ENCODE measurements at places on chromosomes 4 and X.

DNA sequence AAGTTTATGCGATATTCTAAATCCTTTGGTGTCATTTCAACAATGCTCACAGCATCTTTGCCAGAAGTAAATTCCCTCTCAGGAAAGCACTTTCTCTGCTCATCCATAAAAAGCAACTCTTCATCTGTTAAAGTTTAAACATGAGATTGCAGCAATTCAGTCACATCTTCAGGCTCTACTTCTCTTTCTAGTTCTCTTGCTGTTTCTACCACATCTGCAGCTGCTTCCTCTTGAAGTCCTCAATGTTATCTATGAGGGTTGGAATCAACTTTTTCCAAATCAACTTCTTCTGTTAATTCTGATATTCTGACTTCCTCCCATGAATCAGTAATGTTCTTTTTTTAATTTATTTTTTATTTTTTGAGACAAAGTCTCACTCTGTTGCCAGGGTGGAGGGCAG lies 100.9 kb downstream of the LCORL start:
- DNase-seq, result no peak

- DNase-seq, result no peak
Measured at GRCh38 chrX:149568701-149569296, 18.5 kb downstream of the MAGEA9B start.

GRCh38 chrX:66074920-66075879 lies 35.3 kb upstream of the VSIG4 start:
- peak; percentile 5 for DNase-seq

DNA sequence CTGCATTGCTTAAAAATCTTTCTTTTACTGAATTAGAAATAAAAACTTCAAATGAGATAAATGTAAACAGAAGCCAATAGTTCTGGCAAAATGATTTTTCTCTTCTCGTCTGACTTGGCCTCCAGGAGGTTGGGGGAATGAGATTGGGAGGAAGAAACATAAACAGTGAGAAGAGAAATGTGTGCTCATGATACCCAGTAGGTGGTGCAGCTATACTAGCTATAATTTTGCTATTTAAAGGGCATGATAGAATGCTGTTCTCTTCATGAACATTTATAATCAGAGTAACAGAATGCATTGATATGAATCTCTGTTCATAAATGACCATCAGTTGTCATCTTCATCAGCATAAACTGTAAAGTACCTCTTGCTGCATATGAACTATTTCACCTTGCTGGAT lies 85.5 kb downstream of the TACR3 start:
- no peak for DNase-seq

DNA sequence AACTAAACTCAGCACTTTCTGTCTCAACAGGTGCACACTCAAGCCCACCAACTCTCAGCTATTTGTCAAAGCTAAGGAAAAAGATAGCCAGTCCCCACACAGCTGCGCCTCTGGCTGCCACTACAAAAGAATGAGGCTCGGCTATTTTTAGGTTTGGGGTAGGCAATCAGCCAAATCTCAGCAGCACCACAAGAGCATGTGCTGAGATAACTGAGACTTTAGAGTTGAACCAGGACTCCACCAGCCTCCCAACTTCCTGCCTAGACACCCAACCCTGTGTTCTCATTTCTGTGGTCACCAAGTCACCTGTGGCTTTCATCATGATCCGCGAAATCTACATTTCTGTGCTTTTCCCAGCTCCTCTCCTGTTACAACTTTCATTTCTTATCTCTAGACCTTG lies 28.0 kb downstream of the DMD start:
- peak; percentile 18 for DNase-seq

- no peak for DNase-seq
Measured at GRCh38 chr4:186024637-186025407, 44.1 kb upstream of the TLR3 start.

DNA sequence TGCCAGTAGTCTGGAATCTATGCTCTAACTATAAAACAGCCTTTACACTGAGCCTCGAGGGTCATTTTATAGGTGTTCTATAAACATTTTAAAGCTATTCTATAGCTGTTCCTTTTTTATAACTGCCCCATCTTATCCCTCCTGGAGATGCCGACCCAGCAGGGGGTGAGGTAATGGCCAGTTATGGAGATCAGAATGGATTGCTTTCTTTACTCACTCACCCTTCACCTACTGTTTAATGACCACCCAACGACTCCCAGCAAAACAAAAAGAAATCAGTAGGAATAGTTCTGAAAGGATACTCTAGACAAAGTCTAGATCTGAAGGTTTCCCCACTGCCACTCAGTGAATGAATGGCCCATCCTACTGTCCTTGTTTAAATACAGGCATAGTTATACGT lies 1113.1 kb downstream of the FAT4 start:
- DNase-seq, result no peak

DNA sequence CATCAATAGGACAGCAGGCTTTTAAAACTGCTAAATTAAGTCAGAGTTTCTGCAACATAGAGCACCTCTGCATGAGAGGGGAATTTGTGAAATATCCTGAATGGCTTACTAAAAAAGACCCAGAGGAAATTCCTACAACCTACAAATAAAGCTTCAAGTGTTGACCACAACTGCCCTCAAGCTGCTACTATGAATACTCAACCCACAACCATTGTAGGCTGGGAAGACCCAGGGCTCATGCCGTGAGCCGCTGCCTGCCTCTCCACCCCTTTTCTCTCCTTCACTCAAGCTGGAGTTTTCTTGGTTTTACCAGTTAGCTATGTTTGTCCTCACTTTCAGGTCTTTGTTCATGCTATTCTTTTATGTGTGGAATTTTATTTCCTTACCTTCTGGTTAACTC lies 151.6 kb downstream of the EMCN start:
- no peak for DNase-seq

DNA sequence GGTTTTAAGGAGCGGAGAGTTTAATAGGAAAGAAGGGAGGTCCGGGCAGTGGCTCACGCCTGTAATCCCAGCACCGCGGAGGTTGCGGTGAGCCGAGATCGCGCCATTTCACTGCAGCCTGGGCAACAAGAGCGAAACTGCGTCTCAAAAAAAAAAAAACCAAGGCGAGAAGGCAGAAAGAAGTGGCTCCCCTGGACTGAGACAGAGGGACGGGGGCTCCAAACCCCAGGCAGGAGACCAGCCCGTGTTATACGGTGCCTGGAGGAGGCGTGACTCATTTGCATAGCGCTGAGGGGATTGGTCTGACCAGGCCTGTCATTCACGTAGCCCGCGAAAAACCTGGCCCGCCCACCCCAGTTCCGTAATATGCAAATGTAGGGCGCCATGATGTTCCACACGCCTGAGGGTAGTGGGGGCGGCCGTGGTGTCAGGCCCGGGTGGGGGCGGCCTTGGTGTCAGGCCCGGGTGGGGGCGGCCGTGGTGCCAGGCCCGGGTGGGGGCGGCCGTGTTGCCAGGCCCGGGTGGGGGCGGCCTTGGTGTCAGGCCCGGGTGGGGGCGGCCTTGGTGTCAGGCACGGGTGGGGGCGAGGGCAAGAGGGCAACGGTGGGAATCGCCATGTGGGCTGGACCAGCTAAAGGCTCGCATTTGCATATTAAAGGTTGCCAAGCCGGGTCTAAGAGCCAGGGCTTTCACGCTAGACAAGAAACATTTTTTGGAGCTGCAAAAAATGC lies 2.1 kb downstream of the PLCXD1 start:
- peak; percentile 91 for DNase-seq

- DNase-seq, result no peak
Measured at GRCh38 chrX:31845003-31845402, 773.2 kb upstream of the FTHL17 start.

DNA sequence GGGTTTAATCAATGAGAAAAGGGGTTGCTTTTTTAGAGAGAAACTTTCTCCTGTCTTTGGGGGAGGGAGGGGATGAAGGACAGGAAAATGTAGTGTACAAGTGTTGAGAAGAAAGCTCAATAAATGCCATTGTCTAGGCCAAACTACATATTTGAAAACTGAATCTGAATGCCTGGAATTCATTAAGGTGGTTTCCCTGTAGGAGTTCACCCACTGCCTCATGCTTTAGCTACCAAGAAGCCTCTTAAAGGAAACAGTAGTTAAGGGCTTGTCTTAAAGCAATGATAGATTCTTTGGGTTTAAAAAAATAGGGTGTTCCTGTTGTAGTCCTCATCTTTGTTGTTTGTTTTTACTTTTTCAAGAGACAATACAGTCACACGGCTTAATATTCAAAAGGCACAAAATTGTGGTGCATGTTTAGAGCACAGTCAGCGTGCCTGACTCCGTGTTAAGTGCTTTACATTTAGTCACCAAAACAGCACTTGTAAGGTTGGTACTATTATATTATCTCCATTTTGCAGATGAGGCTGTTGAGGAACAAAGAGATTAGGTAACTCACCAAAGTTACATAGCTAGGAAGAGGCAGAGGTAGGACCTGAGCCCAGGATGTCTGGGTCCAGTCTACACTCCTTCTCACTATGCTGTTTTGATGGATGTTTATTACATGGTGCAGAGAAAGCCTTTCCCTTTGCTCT lies 46.0 kb downstream of the FNIP2 start:
- no peak for DNase-seq
